ENCODE measurements at places on chromosomes 6 and 20.

DNA sequence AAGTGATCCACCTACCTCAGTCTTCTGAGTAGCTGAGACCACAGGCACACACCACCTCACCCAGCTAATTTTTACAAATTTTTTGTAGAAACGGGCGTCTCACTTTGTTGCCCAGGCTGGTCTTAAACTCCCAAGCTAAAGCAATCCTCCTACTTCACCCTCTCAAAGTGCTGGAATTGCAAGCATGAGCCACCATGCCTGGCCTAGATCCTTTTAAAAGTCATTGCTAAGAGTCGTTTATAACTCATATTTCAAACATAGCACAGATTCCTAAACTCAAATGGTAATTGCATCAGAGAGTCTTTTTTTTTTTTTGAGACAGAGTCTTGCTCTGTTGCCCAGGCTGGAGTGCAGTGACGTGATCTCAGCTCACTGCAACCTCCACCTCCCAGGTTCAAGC lies 7.7 kb upstream of the SAMHD1 start:
- DNase-seq, result peak; percentile 4

GRCh38 chr6:81939766-81940165 lies 187.3 kb upstream of the TENT5A start:
- DNase-seq, result no peak

- peak; percentile 72 for DNase-seq
Measured at GRCh38 chr6:37048851-37049757, 43.6 kb downstream of the FGD2 start.

GRCh38 chr20:14197097-14197496 lies 140.3 kb downstream of the FLRT3 start:
- DNase-seq, result peak; percentile 89

- no peak for DNase-seq
Measured at GRCh38 chr20:42441196-42441863, 748.4 kb downstream of the PTPRT start.

Data from fibroblast of skin of right biceps (primary cell).